ENCODE measurements at places on chromosomes 1 and 21. TPM values are rescaled to one million over a fixed set of nuclear protein-coding genes. Genes with fewer than 3 reads are reported as not detected.

PLPPR5 gene
- not detected for total RNA-seq

NBPF12 gene
- 4.8 TPM for total RNA-seq

NTMT2 gene
- not detected for total RNA-seq

CFAP57 gene
- 0.28 TPM for total RNA-seq

SLC2A5 gene
- total RNA-seq = 10.7 TPM

SYPL2 gene
- 0.46 TPM for total RNA-seq

FUBP1 gene
- total RNA-seq = 75.2 TPM

LRRN2 gene
- 0.28 TPM for total RNA-seq

MMP23B gene
- 9.8 TPM for total RNA-seq

SPRR2F gene
- not detected for total RNA-seq

FMO4 gene
- 2.5 TPM for total RNA-seq

LCE2C gene
- total RNA-seq = not detected

NCAM2 gene
- total RNA-seq = 1.8 TPM

FCGR2B gene
- not detected for total RNA-seq

BCL2L15 gene
- 0.09 TPM for total RNA-seq

FLG gene
- total RNA-seq = under 0.01 TPM

BPNT1 gene
- 15.4 TPM for total RNA-seq

Data from smooth muscle cell of bladder (primary cell).